ENCODE measurements at places on chromosomes 6 and 20.

- DNase-seq, result peak; percentile 46
These were observed 33.4 kb downstream of the PREX1 start for GRCh38 chr20:48794360-48794759.

- no peak for DNase-seq
These were observed 107.1 kb upstream of the JAG1 start for GRCh38 chr20:10780901-10781300.

- DNase-seq, result no peak
These were observed 36.3 kb downstream of the ROS1 start for GRCh38 chr6:117389227-117390057.

- no peak for DNase-seq
These were observed 60.7 kb upstream of the FNDC1 start for GRCh38 chr6:159108426-159108985.

DNA sequence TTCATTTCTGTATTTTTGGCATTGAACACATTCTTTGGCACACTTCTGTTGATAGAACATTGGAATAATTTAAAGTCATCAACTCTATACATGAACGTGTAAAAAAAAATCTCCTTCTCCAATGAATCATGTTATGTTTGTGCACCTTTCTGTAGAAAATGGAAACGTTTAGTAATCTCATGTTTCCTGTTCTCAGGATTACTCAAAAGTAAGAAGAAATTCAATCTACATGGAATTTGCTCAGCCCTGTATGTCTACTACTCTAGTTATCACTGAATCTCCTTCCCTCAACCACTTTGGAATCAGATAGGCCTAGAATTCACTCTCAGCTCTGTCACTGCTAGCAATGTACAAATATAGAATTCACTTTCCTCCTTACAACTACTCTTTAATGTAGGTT lies 103.6 kb downstream of the COL21A1 start:
- no peak for DNase-seq

GRCh38 chr6:29968130-29968529 lies 25.8 kb downstream of the HLA-A start:
- DNase-seq, result no peak

DNA sequence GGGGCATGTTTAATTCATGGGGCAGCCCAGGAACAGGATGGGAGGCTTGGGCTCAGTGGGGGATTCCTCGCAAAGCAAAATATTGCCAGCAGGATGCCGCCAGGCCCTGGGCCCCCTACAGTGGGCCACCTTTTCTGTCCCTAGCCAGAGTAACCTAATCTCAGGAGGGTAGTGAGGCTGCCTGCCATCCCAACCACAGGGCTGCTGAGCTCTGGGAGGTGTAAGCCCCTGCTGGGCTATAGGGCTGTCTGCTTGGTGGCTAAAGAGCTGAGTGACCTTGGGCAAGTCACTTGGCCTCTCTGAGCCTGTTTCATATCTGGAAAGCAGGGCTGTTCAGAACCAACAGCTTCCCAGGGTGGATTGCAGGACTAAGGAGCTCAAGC lies 35.7 kb upstream of the CDH22 start:
- DNase-seq, result no peak

DNA sequence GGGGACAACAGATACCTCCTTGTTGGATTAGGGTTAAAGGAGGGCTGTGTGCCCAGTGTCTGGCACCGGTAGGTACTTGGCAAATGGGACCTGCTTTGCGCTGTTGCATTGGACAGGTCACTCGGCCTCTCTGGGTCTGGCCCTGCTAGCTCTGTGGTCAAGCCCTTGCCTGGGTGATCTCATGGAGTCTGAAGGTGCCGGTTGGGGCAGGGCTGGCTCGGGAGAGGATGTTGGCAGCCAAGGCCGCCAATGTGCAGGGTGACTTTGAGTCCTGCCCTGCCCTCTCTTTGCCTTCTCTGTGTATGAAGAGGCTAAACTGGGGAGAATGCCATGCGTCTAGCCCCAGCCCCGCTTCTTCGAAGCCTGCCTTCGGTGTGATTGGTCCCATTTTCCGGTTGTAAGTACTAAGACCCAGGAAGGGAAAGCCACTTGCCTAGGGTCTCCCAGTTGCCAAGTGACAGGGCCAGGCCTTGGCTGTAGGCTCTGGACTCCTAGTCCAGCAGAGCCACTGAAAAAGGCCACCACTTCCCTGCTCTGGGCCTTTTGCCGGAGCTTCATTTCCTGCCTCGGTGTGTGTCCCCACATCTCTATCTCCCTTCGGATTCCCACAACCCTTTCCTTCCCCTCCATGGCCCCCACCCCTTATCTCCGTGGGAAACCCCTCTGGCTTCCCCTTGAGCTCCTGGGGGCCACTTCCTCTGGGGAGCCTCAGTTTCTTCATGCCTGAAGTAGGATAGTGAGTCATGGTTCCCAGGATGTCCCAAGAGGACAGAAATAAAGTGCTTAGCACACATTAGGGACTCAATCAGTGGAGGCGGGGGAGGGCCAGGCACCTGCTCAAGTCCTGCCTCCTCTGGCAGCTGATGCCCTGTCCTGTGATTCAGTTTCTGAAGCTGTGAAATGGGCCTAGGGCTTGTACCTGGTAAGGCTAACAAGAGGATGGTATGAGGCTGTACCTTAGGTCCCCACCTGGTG lies 3.9 kb downstream of the SRC start:
- DNase-seq, result no peak
